ENCODE measurements at places on chromosomes 7 and 10.
A peak's percentile ranks its signal among the peaks of the same experiment; 100 is the strongest.

- no peak for DNase-seq
Measured at GRCh38 chr7:116526897-116527296, 2.1 kb downstream of the CAV1 start.

- peak; percentile 27 for DNase-seq
Measured at GRCh38 chr10:94108200-94108599, 114.5 kb downstream of the PLCE1 start.

DNA sequence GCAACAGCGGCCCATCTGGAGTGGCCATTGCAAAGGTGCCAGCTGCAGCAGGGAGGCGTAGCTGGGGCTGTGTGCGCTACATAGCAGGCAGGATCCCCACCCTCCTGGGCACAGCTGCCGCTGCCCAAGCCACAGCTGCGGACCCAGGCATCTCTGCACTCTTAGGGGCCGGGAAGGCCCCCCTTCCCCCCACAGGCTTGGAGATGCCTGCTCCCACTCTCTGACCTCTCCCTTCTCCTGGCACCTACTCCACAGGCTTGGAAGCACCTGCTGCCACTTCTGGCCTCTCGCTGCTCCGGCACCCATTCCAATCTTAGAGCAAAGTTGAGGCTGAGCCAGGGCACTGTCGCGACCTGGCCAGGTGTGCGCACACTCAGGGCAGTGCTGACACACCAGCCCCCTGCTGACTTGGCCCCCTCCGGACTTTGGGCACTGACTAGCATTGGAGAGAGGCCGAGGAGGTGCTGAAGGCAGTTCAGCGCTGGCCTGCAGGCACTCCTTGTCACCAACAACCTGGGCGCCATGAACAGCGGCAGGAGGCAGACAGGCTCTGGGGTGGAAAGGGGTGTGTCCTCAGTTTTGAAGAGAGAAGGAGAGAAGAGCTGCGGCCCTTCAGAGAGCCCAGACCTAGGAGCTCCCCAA lies 18.4 kb downstream of the RBM48 start:
- no peak for DNase-seq

DNA sequence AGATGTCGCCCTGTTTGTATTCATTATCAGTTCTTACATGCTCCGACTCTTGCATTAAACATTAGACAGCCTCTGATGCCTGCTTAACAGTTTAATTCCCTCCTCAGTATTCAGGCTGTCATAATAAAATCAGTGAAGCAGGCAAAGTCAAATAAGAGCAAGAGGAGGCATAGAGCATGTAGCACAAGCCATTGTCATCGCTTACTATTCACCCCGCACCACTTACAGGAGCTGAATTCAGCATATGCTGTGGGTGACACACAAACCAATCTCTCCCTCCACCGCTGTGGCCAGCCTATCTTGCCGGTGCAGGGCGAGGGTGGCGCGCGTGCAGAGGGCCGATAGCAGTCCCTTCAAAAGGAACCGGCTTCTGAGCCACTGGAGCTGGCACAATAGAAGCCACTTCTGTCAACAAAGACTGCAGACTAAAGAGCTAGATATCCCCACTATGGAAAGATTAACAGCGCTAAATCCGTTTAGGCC lies 433.2 kb upstream of the MGMT start:
- no peak for DNase-seq

DNA sequence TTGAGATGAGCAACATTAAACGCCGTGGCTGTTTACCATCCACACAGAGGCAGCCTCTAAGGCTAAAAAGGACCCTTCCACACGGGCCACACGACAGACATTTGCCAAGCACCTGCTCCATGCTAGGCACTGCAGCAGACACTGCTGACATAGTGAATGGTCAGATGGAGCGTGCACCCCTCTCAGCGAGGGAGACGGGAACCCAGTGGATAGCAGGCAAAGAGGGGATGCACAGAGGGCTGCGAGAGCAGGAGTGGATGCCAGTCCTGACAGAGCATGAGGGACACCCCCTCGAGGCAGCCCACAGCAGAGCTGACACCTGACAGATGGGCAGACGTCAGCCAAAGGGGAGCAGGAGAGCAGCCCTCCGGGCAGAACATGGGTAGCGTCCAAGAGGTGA lies 5.6 kb upstream of the STK32C start:
- DNase-seq = no peak

- DNase-seq = no peak
Measured at GRCh38 chr10:82887488-82887887, 1012.5 kb downstream of the NRG3 start.

GRCh38 chr7:106045586-106045985 lies 66.5 kb downstream of the SYPL1 start:
- no peak for DNase-seq

DNA sequence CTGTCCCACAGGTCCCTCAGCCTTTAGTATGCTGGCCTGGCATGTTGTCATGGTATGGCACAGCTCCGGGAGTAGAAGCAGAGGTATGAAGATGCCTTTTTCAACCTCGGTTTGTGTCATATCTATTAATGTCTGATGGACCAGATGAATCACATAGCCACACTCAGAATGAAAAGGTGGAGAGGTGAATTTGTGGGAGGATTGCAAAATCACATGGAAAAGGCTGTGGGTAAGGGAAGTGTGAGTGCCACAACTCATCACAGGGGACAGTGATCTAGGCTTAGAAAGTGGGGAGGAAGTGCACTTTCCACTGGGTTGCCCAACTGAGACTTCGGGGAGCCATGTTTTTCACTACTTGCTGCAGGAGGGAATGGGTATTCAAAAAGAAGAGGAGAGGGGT lies 190.7 kb downstream of the WDR11 start:
- DNase-seq = no peak

DNA sequence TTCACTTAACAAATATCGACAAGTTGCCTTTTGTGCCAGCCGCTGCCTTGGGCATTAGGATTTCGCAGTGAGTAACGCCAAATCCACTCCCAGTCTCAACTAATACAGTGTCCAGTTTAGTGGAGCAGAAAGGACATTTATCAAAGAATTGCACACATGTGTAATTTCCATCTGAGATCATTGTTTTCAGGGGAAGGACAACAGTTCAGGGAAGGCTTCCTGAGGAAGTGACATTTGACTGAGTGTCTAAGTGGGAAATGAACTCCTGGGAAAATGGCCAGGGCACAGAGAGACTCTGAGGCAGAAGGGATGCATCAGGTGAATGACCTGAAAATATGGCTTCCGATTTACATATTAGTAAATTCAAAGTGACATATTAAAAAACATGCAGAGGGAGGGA lies 89.4 kb downstream of the ITGA8 start:
- no peak for DNase-seq

GRCh38 chr7:45161842-45162241 lies 4.3 kb downstream of the RAMP3 start:
- DNase-seq = no peak

GRCh38 chr10:113385021-113385999 lies 167.5 kb upstream of the HABP2 start:
- peak; percentile 71 for DNase-seq

DNA sequence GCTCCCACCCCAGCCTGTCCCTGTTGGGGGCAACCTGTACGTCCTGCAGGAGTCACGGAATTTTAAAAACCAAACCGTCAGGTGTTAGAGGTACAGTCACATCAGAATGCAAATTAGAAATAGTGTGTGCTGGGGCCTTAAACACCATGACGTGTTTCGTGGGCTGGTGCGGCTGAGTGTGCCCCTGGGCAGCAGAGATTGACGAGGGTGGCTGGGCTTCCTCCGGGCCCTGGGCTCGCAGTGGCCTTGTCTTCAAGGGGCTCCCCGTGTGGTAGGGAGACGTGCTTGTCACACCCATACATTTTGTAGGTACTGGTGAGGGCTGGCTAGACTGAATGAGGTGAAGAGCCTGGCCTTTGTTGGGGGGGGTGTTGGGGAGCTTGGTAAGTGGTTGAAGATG lies 7.6 kb downstream of the MGMT start:
- DNase-seq = no peak

DNA sequence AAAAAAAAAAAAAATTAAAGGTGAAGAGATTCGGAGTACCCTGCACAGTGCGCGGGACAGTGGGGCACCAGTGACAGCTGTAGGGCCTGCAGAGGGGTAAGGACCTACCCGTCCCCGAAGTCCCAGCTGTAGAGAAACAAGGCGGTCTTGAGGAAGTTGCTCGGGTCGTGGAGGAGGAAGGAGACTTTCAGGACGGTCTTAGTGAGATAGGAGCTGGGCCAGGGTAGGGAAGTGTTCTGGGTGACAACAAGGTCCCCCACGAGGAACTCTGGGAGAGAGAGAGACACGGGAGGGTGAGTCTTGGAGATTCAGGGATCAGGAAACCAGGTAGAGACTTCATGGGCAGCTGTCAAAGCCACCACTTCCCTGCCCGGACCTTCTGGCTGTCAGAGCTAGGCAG lies 9.7 kb downstream of the TMEM130 start:
- DNase-seq = no peak

All from activated CD4-positive, alpha-beta T cell treated with anti-CD3 and anti-CD28 coated beads, Interleukin-10, Interleukin-2, amounts not matched to agents 100 ng/mL and 50 ng/mL, durations not matched to agents 16 hours and 8 hours (primary cell).